ENCODE measurements at places on chromosomes 2 and 18.

GRCh38 chr18:54822872-54823845 is 5.1 kb upstream of the RAB27B start:
- DNase-seq = no peak

DNA sequence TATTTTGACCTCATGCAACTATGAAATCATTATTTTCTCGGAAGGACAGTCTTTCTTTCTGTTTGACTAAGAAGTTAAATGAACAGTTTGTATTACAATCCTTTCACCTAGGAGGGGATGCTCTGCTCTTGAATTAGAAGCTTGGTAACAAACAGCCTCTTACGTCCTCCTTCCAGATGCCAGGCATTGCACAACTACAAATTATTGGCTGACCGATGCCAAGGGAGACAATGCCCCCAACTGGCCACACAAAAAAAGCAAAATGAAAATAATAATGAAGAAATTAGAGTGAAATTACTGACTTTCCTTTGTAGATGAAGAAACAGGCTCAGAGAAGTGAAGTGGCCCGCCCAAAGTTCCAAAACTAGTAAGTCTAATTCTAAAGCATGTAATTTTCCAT is 177.9 kb downstream of the CYRIA start:
- DNase-seq = peak; percentile 51

- no peak for DNase-seq
Observed at GRCh38 chr18:10298346-10298745, 156.1 kb upstream of the APCDD1 start.

DNA sequence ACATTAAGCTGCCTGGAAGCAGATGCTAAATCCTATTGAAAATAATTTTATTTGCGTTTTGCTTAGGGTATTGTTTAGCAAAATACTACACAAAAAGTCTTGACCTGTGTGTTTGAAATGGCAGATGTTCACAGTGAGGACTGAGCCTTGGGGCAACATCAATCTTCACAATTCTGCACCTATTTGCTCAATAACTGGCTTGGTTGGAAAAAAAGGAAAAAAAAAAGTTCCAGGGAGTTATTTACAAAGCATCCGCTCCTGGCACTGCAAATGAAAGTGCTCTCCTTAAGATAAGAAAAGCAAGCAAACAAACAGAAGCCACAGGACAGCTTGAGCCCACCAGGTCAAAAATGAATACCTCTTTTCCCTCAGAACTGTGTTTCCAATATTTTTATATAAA is 77.7 kb downstream of the MAP2 start:
- no peak for DNase-seq

DNA sequence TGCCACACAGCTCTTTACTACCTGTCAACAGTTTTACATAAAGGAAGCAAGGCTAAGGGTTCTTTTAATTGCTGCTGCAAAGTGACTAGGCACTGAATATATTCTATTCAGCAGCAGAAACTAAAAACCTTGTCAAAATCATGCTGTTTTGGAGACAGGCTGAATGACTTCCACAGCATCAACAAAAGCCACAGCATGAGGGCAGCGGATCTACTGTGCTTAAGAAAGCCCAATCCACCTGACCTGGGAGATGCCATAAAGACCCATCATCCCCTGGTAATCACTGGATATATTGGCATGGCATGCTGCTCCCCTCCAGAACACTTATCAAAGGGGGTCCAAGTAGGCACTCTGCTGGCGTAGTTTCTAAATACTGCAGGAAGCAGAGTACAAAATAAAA is 715.1 kb upstream of the SLC8A1 start:
- no peak for DNase-seq

DNA sequence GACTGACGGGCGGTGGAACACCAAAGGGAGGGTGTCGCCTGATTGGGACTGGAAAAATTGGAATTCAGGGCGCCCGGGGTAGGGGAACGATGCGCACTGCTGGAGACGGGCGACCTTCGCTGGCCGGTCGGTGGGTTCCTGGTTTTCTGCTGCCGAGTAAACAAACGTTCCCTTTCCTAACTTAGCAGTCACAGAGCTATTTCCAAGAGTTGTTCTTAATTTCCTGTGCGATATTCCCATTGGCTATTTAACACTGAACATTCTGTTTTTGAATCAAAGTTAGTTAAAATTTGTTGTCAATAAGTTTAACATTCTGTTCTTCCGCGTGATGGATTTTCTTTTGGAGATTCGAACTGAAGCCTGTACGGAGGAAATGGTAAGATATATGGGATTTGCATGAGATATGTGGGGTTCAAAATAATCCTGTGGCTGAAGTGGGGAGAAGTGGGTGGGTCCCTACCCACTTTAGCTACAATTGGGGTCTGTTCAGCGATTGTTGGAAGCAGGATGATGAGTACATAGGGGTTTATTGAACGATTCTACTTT is 862 bp downstream of the C18orf54 start:
- DNase-seq = no peak

DNA sequence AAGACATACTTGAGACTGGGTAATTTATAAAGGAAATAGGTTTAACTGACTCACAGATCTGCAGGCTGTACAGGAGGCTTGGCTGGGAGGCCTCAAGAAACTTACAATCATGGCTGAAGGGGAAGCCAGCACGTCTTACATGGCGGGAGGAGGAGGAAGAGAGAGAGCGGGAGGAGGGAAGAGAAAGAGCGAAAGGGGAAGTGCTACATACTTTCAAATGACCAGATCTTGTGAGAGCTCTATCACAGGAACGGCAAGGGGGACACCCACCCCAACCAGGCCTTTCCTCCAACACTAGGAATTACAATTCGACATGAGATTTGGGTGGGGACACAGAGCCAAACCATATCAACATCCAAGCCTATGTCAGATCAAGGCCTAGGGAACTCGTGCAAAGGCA is 24.2 kb downstream of the MYL12B start:
- DNase-seq = no peak

GRCh38 chr2:239287461-239287860 is 113.4 kb downstream of the HDAC4 start:
- no peak for DNase-seq

- DNase-seq = peak; percentile 85
Observed at GRCh38 chr18:23593720-23594119, 7.4 kb upstream of the NPC1 start.

- peak; percentile 75 for DNase-seq
Observed at GRCh38 chr2:160367887-160368286, 125.7 kb downstream of the RBMS1 start.

GRCh38 chr2:129709956-129710598 is 269.4 kb upstream of the RAB6C start:
- DNase-seq = no peak

- DNase-seq = no peak
Observed at GRCh38 chr2:174399171-174399570, 3.6 kb downstream of the SCRN3 start.

DNA sequence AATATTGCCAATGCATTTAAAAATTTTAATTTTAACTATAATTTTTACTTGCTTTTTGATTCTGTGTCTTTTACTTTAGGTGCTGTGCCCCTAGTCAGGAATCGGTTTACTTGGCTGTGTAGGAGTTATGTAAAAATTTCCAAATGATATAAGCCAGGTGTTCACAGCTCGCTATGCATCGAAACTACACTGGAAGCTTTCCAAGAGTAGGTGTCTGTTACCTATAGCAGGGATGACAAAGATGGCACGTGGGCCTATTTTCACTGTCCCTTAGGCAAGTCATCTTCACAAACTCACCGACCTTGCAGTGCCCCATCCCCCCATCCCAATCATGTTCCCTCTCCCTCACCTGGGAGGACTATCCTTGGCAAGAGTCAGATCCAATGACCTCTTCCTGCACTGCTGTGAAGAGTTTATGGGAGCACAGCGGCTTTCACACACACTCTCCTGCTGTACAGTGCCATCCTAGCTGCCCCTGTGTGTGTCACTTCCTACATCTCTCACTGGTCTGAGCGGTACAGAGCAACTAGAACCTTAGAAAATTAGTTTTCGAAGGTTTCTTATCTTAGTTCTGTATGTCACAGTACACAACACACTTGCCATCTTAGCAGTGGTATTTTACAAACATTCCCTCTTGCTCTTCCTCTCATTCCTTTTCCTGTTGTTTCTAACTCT is 49.2 kb upstream of the NAB1 start:
- no peak for DNase-seq

DNA sequence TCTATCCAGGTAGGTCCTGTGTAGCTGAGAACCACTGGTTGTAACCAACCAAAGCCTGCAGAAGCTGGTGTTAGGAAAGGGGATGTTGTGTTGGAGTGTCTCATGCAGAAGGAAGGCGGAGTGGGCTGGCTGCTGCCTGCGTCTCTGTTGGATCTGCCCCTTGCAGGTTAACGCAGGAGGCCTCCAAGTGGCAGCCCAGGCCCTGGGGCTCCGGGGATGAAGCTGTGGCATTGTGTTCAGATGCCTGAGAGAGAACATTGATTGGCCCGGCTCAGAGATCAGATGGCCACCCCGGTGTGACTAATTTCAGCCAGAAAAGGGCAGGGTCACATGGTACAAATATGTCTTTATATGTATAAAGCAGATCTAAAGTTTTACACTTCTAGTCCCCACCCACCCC is 216.0 kb downstream of the GLI2 start:
- DNase-seq = no peak

GRCh38 chr18:55269622-55270021 is 310.4 kb upstream of the CCDC68 start:
- peak; percentile 40 for DNase-seq

GRCh38 chr2:147829106-147829505 is 15.7 kb upstream of the ACVR2A start:
- peak; percentile 53 for DNase-seq

Measured in suppressor macrophage treated with lipopolysaccharide for 1 hour (primary cell).